ENCODE measurements at places on chromosomes 6 and 20.

- DNase-seq = no peak
Measured at GRCh38 chr20:20206788-20207187, 154.5 kb downstream of the CFAP61 start.

GRCh38 chr20:48404598-48404997 lies 423.2 kb downstream of the PREX1 start:
- no peak for DNase-seq

- no peak for DNase-seq
Measured at GRCh38 chr20:37316116-37316774, 26.8 kb downstream of the MANBAL start.

DNA sequence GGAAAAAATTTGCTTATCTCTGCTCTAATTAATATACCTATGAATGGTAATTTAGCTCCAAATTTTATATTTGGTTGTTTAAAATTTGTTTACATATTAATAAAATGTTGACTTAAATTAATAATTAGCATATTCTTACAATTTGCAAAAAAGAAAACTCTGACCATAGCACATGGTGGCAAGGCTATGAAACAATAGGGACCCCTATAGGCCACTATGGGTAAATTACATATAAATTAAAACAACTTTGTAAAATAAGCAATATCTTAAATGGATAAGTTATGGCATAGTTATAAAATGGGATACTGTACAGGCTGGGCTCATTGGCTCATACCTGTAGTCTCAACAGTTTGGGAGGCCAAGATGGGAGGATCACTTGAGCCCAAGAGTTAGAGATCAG lies 76.0 kb downstream of the MKKS start:
- no peak for DNase-seq

- no peak for DNase-seq
Measured at GRCh38 chr6:106411056-106411455, 50.5 kb downstream of the CRYBG1 start.

DNA sequence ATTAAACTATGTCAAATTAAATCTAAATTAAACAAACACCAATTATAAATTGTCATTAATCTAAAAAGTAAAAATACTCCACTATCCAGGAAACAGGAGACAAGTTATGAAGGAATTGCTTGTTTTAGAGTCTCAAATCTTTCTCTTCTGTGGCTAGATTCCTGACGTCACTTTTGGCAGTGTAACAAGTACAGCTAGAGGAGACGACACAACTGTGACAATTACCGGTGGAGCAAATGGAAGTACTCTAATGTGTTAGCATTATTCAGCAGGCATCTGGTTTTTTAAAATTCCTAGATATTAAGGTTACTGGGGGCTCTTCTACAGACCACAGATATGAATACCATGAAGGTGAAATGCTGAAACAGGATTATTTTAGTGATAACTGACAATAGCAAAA lies 1042.7 kb downstream of the EPHA7 start:
- DNase-seq = no peak

- no peak for DNase-seq
Measured at GRCh38 chr6:167442245-167442644, 117.4 kb downstream of the TTLL2 start.
